ENCODE measurements at places on chromosomes 7 and 10.

GRCh38 chr10:125165584-125166573 lies 5.5 kb upstream of the CTBP2 start:
- no peak for DNase-seq

DNA sequence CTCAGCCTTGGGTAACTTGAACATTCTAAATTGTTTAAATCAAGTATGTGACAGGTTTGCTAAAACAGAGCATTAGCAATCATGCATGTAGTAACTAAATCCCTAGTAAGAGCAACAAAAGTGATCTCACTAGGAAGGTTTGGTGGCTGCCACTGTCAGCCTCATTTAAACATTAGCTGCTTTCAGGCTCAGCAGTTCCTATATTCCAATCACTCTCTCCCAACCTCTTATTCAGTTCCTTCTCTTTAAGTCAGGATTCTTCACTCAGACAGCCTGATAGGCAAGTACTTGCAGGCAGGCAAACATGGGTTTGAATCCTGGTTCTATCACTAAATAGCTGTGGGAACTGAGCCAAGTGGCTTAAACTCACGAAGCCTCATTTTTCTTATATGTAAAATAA lies 3.6 kb downstream of the CREB3L2 start:
- DNase-seq = no peak

- DNase-seq = no peak
These were observed 738 bp upstream of the NCAPG2 start for GRCh38 chr7:158705234-158705850.

DNA sequence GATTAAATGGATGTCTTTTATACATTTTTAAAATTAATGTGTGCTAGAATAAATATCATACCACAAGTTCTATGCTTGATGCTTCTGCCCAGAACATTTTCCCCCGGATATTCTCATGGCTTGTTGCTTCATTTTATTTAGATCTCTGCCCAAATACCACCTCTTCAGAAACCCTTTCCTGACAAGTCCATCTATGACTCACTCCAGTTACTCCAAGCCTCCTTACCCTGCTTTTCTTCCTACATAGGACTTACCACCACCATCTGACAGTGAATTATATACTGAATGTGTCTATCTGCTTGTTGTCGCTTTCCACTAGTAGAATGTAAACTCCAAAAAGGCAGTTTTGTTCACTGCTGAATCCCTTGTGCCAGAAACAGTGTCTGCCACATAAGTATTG lies 19.1 kb upstream of the ERVW-1 start:
- DNase-seq = no peak

GRCh38 chr7:157009170-157009777 lies 1.2 kb downstream of the MNX1 start:
- peak; percentile 80 for DNase-seq

- DNase-seq = no peak
These were observed 300.5 kb upstream of the ZMIZ1 start for GRCh38 chr10:78768041-78768835.

GRCh38 chr7:27235387-27236311 lies 7.0 kb upstream of the EVX1 start:
- DNase-seq = peak; percentile 72

GRCh38 chr7:2807845-2808772 lies 36.0 kb downstream of the GNA12 start:
- DNase-seq = no peak

DNA sequence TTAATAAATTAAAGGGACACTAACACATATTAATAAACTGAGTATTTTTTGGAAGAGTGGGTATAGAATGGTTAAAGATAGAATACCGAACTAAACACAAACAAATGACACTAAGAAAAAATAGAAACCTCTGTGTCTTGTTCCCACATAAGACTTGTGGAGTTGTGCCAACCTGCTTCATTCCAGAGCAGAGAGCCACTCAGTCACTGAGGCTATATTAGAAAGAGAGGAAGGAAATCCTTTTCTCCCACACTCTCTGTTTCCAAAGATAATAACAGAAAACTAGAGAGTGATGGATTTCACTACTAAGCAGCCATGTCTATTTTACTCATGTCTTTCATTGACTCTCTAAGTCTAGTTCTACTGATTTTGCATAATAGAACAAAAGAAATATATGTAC lies 26.0 kb downstream of the CTNNA3 start:
- DNase-seq = no peak

- no peak for DNase-seq
These were observed 4.2 kb upstream of the LIPA start for GRCh38 chr10:89255793-89256192.

GRCh38 chr10:23448323-23448722 lies 9.4 kb downstream of the OTUD1 start:
- no peak for DNase-seq

- DNase-seq = no peak
These were observed 580 bp downstream of the EEPD1 start for GRCh38 chr7:36153571-36154097.

DNA sequence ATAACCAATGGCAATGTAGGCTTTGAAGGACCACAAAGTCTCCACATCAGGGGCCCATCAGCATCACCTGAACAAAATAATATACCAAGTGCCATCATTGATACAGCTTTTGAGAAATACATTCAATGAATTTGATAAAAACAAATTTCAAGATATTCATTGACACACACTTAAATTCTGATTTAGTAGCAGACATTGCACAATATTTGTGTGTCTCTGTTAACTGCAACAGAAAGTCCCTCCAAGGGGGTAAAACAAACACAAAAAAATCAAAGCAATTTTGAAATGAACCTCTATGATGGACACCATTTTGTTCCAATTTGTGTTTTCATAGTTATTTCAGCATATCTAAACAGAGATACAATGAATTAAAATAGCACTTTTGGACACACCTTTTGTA lies 86.8 kb upstream of the RSU1 start:
- no peak for DNase-seq
